ENCODE measurements at places on chromosomes 12 and 14. TPM values are rescaled to one million over a fixed set of nuclear protein-coding genes. Genes with fewer than 3 reads are reported as not detected.

GRCh38 chr12:96587691-96588090 lies 98.3 kb downstream of the CFAP54 start:
- H3K4me1 ChIP-seq: no peaks in the 10 kb centered on the region
- no peak for DNase-seq
- H3K36me3 ChIP-seq: no peaks in the 10 kb centered on the region

The NUAK1 gene
- total RNA-seq: 16.0 TPM

The OXA1L gene
- 81.9 TPM for total RNA-seq

The TSHR gene
- 0.23 TPM for total RNA-seq

- no peak for DNase-seq
- no peaks in the 10 kb centered on the region for H3K4me1 ChIP-seq
- H3K36me3 ChIP-seq: no peaks in the 10 kb centered on the region
- no peak overlapping the region for H3K4me3 ChIP-seq
- no peaks in the 10 kb centered on the region for H3K27me3 ChIP-seq
Observed at GRCh38 chr14:89828471-89829165, 125.9 kb downstream of the EFCAB11 start.

GRCh38 chr12:46360908-46361666 lies 11.5 kb downstream of the SLC38A2 start:
- no peak for DNase-seq
- H3K27ac ChIP-seq: no peak overlapping the region
- H3K27me3 ChIP-seq: no peaks in the 10 kb centered on the region
- no peak overlapping the region for H3K4me3 ChIP-seq

The CCDC60 gene
- total RNA-seq: 4.9 TPM

The IKZF4 gene
- total RNA-seq: 6.2 TPM

GRCh38 chr12:51238037-51238509 lies 553 bp upstream of the DAZAP2 start:
- H3K4me1 ChIP-seq: peaks cover 6% of the 10 kb centered on the region
- peak overlapping the region; percentile 100 for H3K4me3 ChIP-seq
- H3K27ac ChIP-seq: peak overlapping the region; percentile 100
- peaks cover 4% of the 10 kb centered on the region for H3K36me3 ChIP-seq
- DNase-seq: peak; percentile 57
- H3K27me3 ChIP-seq: no peaks in the 10 kb centered on the region

DNA sequence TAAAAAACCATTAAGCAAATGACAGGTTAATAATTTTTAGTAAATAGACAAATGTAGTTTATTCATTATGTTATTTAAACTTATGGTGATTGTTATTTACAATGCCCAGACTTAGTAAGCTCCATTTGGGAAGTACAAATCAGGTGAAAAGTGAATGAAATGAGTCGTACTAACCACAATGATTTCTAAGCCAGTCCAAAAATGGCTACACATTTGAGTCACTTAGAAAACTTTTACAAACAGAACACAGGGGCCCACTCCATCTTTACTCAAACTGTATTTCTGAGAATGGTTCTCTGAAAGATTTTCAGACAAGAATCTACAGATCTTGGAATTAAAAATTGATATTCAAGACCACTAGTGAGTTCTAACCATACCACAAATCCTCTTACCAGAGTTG lies 653.3 kb upstream of the MIS18BP1 start:
- no peaks in the 10 kb centered on the region for H3K27me3 ChIP-seq
- no peaks in the 10 kb centered on the region for H3K36me3 ChIP-seq
- H3K4me1 ChIP-seq: no peaks in the 10 kb centered on the region
- no peak overlapping the region for H3K4me3 ChIP-seq
- no peak overlapping the region for H3K27ac ChIP-seq

DNA sequence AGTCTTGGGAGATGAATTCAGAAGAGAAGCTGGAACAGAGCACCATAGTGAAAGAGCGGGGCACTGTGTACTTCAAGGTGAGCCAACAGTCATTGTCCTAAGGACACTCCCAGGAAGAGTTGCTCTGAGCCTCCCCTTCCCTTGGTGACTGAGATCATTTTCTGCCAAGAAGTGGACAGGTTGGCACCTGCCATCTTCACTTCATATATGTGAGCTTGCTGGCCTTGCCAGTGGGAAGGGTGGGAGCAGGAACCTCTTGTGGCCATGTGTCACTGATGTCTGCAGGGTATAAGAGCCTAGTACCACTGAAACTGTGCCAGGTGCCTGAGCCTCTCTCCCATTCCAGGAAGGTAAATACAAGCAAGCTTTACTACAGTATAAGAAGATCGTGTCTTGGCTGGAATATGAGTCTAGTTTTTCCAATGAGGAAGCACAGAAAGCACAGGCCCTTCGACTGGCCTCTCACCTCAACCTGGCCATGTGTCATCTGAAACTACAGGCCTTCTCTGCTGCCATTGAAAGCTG lies 5.3 kb downstream of the FKBP4 start:
- H3K4me1 ChIP-seq: peaks cover 14% of the 10 kb centered on the region
- H3K4me3 ChIP-seq: no peak overlapping the region
- no peaks in the 10 kb centered on the region for H3K27me3 ChIP-seq
- H3K36me3 ChIP-seq: peaks cover 8% of the 10 kb centered on the region
- DNase-seq: peak; percentile 55

GRCh38 chr14:45679853-45680252 lies 426.9 kb upstream of the MIS18BP1 start:
- no peaks in the 10 kb centered on the region for H3K27me3 ChIP-seq
- H3K4me3 ChIP-seq: no peak overlapping the region
- H3K4me1 ChIP-seq: no peaks in the 10 kb centered on the region
- no peak overlapping the region for H3K27ac ChIP-seq
- DNase-seq: no peak

DNA sequence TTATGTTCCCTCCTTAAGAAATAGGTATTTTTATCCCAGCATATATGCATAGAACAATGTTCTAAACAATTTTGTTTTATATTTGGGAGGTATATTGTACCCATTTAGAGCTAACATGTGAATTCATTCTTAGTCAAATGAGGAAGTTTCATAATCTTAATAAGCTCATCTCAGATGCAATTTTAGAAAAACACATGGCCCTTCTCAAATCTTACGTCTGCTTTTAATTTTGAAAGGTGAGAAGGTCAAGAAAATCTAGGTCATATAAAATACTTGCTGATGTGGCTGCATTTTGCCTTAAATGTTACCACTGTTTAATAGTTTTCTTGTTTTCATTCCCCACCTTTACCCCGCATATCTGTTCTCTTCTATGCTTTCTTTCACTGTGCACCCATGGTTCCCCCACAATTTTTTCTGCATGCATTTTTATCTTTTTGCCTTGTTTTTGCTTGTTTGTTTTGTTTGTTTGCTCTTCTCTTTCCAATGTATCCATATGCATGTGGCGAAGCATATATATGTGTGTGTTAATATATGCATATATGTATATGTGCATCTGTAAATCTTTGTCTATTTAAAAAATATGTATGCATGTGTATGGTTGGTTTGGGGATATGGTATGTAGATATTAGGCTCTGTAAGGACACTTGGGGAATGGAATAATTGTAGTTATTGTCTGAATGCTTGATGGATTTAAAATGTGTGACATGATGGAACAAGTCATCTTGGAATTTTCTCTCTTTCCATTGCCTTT lies 317.1 kb downstream of the BCAT1 start:
- no peak overlapping the region for H3K27ac ChIP-seq
- H3K27me3 ChIP-seq: no peaks in the 10 kb centered on the region
- no peak for DNase-seq
- no peaks in the 10 kb centered on the region for H3K4me1 ChIP-seq

- H3K4me3 ChIP-seq: no peak overlapping the region
- H3K27ac ChIP-seq: peak overlapping the region; percentile 81
- peak; percentile 92 for DNase-seq
- H3K36me3 ChIP-seq: no peaks in the 10 kb centered on the region
- no peaks in the 10 kb centered on the region for H3K27me3 ChIP-seq
Observed at GRCh38 chr14:103512701-103513611, 9.7 kb downstream of the CKB start.

DNA sequence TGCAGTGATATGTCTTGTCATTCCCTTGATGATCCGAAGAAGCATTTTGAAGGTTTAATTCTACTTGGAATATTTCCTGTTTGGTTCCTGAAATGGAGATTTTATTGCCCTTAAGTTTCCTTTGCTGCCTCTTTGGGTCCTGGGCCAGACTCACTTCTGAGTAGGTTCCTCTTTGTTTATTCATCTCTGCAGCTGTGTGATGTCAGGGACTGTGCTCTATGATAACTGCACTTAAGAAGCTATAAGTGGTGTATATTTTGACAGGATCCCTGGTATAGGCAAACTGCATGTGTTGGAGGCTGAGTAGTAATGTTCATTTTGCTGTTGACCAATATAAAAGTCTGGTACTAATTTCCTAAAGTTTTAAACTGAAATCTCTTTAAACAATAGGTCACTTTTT lies at the start of gene KLRC4:
Gene KLRC4, minus strand, starts transcription at position 366 of the 400 bp plus-strand sequence. Its CDS starts 182 bp downstream, at position 184.
- no peaks in the 10 kb centered on the region for H3K27me3 ChIP-seq
- no peak within 1 kb of the TSS for H3K4me3 ChIP-seq
- no peaks in the 10 kb centered on the region for H3K36me3 ChIP-seq
- no peak within 1 kb of the TSS for H3K27ac ChIP-seq
- H3K4me1 ChIP-seq: no peaks in the 10 kb centered on the region

- no peak overlapping the region for H3K4me3 ChIP-seq
- no peak overlapping the region for H3K27ac ChIP-seq
- DNase-seq: no peak
- no peaks in the 10 kb centered on the region for H3K4me1 ChIP-seq
- H3K36me3 ChIP-seq: no peaks in the 10 kb centered on the region
Observed at GRCh38 chr14:85306024-85306423, 223.9 kb upstream of the FLRT2 start.

The SIX6 gene
- 0.28 TPM for total RNA-seq

DNA sequence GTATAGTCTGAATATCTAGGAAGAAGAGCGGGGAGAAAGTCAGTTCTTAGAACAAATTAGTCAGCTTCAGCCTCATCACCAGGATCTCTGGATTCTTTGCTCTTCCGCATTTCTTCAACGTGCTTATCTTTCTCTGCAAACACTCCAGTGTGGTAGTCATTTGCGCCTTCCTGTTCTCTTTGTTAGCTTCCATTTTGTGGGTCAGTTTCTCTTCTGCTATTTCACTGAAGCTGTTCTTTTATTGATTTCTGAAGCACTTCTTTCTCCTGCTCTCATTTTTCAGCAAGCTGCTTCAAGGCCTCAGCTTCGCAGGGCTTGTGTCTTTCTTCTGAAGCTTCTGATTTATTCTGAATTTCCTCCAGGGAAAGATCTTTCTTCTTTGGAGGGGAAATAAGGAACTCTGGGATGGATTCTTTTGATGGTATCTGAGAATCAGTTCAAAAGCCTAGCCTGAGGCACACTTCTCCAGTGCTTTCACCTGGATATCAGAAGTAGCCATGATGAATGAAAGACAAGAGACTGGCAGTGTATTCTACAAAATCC lies 13.5 kb downstream of the AMN1 start:
- no peak overlapping the region for H3K27ac ChIP-seq
- H3K4me3 ChIP-seq: no peak overlapping the region
- no peaks in the 10 kb centered on the region for H3K36me3 ChIP-seq
- no peaks in the 10 kb centered on the region for H3K4me1 ChIP-seq

The USP44 gene
- total RNA-seq: 3.1 TPM

DNA sequence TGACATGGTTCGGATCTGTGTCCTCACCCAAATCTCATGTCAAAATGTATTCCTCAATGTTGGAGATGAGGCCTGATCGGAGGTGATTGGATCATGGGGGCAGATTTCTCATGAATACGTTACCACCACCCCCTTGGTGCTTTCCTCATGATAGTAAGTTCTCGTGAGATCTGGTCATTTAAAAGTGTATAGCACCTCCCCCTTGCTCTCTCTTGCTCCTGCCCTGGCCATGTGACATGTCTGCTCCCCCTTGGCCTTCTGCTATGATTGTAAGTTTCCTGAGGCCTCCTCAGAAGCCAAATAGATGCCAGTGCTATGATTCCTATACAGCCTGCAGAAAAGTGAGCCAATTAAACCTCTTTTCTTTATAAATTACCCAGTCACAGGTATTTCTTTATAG lies 7.1 kb downstream of the OR6C68 start:
- H3K36me3 ChIP-seq: no peaks in the 10 kb centered on the region
- no peak overlapping the region for H3K27ac ChIP-seq
- no peak overlapping the region for H3K4me3 ChIP-seq
- DNase-seq: no peak
- no peaks in the 10 kb centered on the region for H3K4me1 ChIP-seq
- H3K27me3 ChIP-seq: no peaks in the 10 kb centered on the region

DNA sequence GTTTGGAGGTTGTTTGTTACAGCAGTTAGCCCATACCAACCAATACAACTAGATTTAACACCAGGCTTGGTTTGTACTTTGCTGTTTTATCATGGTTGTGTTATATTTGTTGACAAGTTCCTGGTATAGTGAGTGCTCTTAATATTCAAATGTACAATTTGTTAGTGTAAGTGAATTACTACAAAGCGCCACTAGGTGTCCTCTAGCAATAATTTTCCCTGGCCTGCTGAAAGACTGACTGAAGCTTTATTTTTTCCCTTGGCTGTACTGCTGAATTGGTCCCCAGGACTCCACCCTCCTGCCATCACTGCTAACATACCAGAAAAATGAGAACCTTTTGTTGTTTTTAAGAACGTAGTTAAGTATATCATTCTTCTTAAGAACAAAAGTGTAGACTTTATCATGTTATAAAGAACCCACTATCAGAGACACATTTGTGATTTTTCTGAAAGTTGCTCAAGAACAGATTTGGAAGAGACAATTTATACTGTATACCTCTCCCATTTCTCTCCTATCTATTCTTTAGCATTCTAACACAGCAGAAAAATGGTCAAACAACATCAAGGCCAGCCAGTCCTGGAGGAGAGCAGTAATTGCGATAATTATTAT lies 75.3 kb upstream of the FAR2 start:
- H3K27ac ChIP-seq: no peak overlapping the region
- no peaks in the 10 kb centered on the region for H3K27me3 ChIP-seq
- no peaks in the 10 kb centered on the region for H3K4me1 ChIP-seq
- DNase-seq: peak; percentile 6
- H3K36me3 ChIP-seq: no peaks in the 10 kb centered on the region
- H3K4me3 ChIP-seq: no peak overlapping the region

DNA sequence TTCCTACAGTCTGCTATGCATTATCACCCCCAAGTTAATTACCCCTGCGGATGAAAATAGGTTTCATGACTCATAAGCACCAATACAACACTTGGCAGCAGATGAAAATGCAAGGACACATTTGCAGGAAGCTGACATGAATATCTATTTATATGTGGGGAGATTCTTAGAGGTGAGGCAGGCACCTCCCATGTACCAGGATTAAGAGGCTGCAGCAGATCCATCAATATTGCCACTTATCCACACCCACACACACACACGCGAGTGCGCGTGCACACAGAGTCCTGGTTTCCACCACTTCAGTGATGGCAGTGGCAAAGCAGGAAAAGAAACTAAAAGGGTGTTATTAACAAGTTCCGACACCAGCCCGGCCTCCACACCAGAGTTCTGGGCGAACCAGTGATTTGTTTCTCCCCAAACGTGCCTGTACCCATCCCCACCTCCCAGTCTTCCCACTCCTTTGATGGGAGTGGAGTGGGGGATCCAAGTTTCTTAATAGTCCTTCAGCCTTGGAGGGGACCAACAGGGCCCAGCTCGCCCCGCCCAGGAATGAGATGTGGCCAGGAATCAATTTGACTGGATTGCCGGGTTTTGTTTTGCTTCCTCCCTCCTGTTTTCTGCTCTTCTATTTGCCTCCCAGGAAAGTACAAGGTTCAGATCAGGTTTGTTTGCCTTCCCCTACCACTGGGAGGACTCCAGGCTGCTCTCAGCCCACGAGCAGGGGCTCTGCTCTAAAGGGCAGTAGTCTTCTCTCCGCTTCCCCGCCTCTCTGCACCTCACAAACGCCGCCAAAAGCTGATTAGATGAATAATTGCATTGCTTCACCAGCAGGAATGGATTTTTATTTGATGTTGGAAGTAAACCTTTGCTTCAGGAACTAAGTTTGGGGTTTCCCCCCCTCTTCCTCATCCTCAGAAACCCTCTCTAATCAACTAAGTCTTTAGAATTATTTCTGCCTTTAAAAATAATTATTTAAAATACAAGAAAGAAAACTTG lies 5.2 kb downstream of the IRF2BPL start:
- no peaks in the 10 kb centered on the region for H3K27me3 ChIP-seq
- H3K4me3 ChIP-seq: peak overlapping the region; percentile 8
- no peaks in the 10 kb centered on the region for H3K36me3 ChIP-seq
